Smooth muscle cell of the pulmonary artery (primary cell): ENCODE measurements at places on chromosomes 12 and 14. TPM values are rescaled to one million over a fixed set of nuclear protein-coding genes. Genes with fewer than 3 reads are reported as not detected.

TAS2R43 gene
- total RNA-seq: 2.1 TPM in 1 of 2 replicates, not detected in the other

CISTR gene
- not detected in 2 replicates for total RNA-seq

BEST3 gene
- total RNA-seq: not detected in 2 replicates

FGF6 gene
- not detected in 2 replicates for total RNA-seq

DTX3 gene
- total RNA-seq: 15.6 and 24.3 TPM in 2 replicates

SPX gene
- total RNA-seq: 1.2 and 2.0 TPM in 2 replicates

TAS2R8 gene
- total RNA-seq: not detected in 2 replicates

RPL10L gene
- not detected in 2 replicates for total RNA-seq

SMAGP gene
- 9.6 and 19.1 TPM in 2 replicates for total RNA-seq
